ENCODE measurements at places on chromosomes 7 and 10.

DNA sequence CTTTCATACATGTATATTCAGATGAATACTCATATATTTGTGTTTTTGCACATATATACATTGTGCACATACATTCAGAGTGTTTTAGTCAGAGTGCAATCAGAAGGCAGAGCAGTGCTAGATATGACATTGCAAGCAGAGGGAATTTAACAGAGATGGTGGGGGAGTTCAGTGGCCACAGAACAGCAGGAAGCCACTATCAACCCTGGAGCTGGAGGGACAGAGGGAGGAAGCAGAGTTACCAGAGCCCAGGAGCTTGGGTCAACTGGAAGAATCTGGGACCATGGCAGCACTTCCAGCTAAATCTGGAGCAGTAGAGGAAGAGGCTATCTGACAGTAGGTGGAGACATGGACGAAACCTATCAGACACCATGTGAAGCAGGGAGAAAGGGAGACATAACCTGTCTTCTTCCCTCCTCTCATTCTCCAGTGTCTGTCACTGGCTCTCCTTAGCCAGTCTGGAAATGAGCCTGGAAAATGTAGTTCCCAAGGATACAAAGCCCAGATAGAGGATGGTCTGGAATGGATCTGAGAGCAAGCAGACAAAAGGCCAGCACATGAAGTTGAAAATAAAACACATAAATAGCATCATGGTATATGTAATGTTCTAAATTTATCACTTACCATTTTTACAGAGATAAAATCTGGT is 33.6 kb upstream of the HERPUD2 start:
- DNase-seq, result no peak

DNA sequence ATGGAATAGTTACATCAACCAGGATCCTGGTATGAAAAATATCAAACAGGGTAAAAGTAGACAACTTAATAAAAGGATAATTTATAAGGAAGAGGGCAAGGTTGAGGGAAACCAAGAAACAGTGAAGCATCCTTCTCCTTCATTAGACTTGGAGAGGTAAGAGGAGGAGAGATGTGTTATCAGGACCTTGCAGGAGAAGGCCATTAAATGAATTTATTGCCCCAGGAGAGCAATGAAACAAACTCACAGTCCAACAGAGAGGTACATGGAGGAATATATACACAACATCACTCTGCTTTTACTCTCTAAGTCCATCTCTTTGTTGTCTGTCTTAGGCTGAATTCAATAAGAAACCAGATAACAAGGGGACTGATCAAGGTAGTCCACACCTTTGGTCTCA is 966.2 kb downstream of the SORCS1 start:
- no peak for DNase-seq

DNA sequence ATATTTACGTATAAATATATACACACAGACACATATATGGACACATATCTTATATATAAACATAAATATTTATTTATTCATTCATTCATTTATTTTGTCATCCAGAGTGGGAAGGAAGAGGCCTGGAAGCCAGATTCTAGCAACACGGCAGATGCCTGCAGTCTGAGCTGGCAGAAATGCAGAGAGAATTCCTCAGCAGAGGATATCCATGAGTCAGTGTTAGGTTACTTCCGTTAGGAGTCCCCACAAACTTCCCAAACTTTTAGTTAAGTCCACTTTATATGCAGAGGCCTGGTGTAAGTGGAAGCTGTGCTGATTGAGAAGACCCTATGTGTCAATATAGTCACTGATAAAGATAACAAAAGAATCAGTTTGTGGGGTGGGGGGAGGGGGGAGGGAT is 89.6 kb downstream of the PPP1R17 start:
- no peak for DNase-seq

GRCh38 chr10:119541459-119542356 is 811 bp downstream of the RGS10 start:
- peak; percentile 42 for DNase-seq

DNA sequence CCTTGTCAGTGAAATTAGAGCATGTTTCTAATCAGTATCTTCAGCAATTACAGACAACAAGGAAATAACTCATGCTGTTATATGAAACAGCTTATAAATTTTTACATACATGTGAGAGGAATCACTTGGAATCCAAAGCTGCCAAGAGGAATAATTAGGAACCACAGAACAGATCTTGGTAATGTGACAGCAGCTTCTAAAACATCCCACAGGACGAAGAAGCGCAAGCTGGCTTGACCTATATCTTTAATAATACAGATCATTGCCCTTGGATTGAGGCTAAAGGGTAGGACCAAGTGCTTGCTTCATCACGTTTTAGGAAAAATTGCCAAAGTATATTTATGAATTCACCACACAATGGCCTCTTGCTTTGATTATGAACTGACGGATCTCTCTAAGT is 869.8 kb downstream of the LRMDA start:
- DNase-seq, result peak; percentile 27

GRCh38 chr7:7002418-7003062 is 176.5 kb upstream of the CCZ1B start:
- DNase-seq, result no peak

GRCh38 chr7:78448911-78449310 is 650.3 kb downstream of the PHTF2 start:
- no peak for DNase-seq

DNA sequence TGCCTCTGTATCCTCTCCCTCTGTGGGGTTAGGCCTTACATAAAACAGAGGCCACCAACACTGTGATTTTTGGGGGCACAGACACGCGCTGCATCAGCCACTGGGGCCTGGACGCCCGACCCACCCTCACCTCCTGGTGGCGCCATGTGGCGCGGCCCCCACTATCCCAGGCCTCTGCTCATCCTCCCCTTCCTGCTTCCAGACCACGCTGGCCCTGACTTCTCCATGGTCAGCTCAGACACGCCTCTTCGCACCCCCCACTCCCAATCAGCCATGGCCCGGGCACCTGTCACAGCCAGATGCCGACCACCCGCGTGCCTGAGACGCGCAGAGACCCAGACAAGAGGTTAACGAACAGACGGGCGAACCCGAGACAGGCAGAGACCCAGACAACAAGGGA is 263.9 kb downstream of the ELFN1 start:
- no peak for DNase-seq
